ENCODE measurements at places on chromosomes 13 and 19.

DNA sequence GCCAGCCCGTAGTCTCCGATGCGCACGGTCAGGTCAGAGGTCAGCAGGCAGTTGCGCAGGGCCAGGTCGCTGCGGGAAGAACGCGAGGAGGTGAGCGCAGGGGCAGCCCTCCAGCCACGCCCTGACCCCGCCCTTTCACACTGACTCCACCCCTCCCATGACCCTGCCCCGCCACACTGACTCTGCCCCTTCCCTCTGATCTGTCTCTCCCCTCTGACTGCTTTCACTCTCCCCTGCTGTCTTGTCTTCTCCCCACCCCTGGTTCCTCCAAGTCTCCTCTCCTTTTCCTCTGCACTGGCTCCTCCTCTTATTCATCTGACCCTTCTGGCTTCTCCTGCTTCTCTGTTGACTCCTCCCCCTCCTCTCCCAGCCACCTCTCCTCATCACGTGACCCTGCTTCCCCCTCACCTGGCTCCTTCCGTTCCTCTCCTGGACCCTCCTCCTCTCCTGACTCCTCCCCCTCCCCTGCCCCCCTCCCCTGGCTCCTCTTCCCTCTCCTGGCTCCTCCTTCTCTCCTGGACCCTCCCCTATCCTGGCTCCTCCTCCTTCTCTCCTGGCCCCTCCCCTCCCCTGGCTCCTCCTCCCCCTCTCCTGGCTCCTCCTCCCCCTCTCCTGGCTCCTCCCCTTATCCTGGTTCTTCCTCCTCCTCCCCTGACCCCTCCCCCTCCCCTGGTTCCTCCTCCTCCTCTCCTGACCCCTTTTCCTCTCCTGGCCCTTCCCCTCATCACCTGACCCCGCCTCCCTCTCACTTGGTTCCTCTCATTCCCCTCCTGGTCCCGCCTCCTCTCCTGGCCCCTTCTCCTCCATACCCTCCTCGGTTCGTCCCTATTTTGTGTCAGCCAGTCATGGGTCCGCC, 9.9 kb downstream of the LMTK3 start:
- DNase-seq = no peak

- no peak for DNase-seq
Measured at GRCh38 chr19:27742041-27742440, 1470.9 kb downstream of the UQCRFS1 start.

DNA sequence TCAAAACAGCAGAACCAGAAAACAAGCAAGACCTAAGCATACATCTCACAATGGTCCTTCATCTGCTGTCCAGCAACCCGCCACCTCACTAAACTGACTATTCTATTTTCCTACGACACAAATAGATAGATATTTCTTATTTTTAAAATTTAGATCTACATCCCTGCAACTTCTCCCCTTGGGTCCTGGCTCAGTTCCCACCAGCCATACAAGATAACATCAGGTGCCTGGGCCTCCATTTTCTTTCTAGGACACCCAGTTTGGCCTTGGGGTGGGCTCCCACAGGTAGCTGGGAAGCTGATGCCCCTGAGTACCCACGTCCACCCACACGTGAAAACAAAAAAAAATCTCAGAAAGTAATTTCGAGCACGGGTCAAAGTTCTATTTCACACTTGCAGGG, 47.6 kb downstream of the TGDS start:
- no peak for DNase-seq

GRCh38 chr13:110559429-110559943, 2.0 kb downstream of the RAB20 start:
- no peak for DNase-seq

DNA sequence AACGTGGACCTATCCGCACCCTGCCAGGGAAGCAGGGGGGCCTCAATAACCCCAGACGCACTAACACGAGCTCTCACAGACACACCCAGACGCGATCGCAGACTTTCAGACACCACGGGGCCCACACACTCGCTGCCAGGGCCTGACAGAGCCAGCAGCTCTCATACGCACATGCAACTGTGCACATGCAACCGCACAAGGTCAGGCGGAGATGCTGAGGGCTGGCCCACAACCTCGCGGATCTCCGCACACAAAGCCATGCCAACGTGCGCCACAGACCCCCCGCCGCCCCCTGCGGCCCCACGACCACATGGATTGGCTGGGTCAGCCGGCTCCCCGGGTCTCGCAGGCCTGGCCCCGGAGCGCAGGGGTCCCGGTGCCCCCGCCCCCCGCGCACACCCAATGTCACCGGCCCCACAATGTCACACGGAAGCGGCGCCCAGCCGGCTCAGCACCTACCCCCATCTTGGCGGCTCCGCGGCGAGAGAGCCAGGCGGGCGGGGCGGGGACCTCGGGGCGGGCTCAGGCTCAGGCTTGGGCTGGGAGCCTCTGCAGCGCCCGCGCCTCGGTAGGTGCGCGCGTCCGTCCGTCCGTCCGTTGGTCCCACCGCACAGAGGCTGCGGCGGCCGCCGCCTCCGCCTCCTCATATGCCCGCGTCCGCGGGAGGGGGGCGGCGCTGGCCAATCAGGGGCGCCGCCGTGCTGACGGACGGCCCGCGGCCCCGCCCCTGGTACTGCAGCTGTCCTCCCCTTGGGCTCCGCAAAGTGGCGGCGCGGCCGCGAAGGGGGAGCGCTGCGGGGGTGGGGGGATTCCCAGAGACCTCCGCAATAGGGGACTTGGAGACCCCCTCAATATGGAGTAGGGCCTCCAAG, at the start of gene ATP1A3:
TSS of gene ATP1A3 (minus strand) at position 619 of the 872 bp plus-strand sequence. CDS start at position 465, 154 bp downstream.
- no peak for DNase-seq

DNA sequence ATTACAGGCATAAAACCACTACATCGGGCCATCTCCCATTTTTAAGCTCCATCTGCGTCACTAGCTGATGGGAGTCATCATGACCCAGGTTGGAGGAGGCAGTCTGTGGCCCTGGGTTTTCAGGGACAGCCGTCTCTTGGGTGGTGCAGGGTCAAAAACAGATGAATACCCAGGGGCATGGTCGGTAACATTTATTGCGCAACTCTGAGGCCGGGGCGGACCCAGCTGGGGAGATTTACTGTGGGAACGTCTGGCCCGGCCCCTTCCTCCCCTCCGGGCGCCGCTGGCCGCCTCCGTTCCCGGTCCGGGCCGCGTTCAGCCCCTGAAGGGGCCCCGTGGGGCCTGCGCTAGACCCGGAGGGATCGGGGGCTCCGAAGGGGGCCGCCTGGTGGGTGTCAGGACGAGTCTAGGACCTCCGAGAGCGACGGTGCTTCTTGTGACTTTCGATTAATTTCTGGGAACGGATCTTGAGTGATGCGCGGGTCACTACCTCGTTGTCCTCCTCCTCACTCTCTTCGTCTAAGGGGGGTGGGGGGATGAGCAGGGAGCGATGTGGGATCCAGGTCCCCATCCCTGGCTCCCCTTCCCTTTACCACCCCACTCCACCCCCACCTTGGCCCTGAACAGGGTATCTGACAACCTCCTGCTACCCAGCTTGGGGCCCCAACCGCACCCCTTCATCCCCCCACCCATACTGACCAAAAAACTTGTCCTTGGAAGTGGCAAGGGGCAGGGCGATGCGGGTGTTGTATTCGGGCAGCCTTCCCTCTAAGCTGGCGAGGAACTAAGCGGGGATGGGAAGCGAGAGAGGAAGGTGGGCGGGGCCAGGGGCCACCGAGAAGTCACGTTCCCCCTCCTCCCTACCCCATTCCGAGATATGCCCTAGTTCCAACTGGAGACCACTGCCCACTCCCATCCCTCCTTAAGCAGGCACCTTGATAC, 1.6 kb upstream of the RGL3 start:
- no peak for DNase-seq

DNA sequence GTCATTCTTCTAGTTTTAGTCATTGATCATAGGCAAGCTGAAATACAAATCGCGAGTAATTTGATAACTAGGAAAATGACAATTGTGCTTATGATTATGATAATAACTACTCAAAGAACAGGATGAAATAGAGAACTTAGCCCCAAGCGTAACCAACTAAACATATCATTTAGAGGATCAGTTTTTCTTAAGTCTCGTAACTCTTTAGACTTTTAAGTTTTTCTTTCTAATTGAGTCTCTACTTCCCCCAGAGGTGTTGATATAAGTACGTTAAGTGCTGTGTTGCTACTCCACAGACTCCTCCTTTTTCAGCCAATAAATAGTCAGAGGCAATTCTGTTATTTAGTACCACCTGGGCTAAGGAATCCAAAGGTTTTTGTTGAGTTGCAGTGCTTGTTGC, 96.3 kb downstream of the NHLRC3 start:
- DNase-seq = no peak

- DNase-seq = no peak
Measured at GRCh38 chr13:67061750-67062149, 168.4 kb downstream of the PCDH9 start.

DNA sequence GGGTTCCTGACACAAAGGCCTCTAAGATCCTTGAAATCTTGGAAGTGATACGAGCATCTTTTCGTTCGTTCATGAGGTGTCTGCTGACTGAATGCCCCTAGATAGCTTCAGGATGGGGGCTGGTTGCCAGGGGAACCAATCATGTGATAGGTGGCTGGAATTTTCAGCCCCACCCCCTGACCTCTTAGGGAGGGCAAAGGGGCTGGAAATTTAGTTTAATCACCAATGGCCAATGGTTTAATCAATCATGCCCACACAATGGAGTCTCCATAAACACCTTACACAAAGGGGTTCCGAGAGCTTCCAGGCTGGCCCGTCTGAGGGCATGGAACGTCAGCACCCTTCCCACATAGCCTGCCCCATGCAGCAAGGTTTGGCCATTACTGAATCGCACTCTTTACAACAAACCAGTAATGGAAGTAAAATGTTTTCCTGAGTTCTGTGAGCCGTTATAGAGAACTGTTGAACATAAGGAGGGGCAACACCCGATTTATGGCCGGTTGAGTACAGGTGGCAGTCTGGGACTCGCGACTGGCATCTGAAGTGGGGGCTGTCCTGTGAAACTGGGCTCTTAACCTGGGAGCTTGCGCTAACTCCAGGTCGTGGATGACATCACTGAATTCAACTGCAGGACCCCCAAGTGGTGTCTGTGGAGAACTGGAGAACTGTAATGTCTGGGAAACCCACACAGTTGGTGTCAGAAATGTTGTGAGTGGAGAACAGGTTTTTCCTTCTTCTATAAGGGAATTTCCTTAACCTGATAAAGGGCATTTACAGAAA, 25.6 kb downstream of the MLLT1 start:
- DNase-seq = no peak

DNA sequence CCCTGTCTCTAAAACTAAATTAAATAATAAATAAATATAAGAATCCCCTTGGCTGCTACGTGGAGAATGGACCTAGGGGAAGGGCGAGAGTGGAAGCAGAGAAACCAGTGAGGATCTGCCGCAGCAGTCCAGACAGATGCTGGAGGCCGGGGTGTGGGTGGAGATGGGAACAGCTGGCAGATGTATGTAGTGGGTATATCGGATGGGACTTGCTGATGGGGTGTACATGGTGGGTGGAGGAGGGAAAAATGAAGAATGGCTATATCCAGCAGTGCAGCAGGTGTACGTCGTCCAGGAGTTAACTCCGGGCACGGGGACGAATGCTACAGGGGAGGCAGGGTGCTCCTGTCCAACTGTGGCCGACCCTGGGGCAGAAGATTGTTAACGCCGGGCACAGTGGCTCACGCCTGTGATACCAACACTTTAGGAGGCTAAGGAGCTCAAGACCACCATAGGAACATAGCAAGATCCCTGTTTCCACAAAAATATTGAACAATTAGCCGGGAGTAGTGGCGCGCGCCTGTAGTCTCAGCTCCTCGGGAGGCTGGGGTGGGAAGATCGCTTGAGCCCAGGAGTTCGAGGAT, 654 bp downstream of the CEP89 start:
- DNase-seq = no peak

DNA sequence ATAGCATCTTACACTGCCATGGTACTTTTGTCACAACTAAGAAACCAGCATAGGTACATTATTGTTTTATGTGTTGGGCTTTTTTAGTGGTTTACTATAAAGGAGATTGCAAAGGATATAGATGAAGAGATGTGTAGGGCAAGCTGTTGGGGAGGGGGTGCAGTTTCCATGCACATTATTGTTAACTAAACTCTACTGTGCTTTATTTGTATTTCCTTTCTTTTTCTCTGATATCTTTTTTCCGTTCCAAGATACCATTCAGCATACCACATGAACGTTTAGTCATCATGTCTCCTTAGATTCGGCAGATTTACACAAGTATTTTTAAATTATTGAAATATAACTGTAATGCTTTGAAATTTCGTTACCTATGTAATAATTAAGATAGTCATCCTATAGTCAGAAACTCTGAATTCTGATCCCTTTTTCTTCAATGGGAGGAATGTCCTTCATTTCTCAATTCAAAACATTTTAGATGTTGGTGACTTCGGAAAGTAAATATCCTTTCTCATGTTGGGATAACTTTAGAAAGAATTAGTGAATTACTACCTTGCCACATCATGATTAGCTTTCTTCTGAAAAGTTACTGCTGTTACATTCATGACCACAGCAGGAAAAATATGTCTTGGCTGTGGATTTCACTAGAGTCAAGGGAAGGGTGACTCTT, 82.8 kb downstream of the FRY start:
- DNase-seq = no peak

DNA sequence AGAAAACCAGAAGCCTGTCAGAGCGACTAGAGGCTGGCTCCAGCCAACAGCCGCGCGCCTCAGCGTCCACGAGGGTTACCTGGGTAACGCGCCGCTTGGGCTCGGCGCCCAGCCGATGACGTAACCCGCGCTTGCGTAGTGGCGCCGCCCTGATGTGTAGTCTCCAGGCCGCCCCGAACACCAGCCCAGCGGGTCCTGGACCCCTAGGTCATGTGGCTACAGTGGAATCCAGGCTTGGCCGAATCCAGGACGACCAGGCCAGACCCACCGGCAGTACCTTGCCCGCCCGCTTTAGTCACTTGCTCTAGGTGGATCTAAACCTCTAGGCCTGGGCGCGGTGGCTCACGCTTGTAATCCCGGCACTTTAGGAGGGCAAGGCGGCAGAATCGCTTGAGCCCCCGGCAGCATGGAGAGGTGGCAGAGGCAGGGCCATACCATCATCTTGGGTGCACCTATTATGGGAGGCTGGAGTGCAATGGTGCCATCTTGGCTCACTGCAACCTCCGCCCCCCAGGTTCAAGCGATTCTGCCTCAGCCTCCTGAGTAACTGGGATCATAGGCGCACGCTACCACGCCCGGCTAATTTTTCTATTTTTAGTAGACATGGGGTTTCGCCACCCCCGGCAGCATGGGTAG, 7.2 kb upstream of the ZNF606 start:
- peak; percentile 48 for DNase-seq

GRCh38 chr19:11506967-11507366, 1.3 kb upstream of the ZNF653 start:
- no peak for DNase-seq

GRCh38 chr19:54298357-54299125, 14.4 kb downstream of the LILRA5 start:
- no peak for DNase-seq

DNA sequence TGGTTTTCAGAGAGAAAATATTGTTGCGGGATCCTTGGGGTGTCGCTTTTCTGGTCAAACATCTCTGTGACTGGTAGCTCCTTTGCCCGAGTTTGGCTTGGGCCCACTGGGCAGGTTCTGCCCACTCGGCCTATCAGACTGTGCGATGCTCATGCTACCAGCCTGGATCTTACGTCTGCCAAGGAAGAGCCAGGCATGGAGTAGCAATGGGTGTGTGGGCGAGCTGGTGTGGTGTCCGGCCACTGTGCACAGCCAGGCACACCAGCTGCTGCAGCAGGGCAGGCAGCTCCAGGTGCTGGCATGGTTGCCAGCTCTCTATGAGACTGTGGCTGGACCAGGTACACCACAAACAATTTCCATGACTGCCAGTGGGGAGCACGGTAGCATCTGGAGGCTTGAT, 1351.8 kb upstream of the PCDH20 start:
- no peak for DNase-seq

GRCh38 chr19:16193466-16193865, 4.2 kb upstream of the AP1M1 start:
- DNase-seq = no peak
